Fibroblast of skin of right quadriceps (primary cell): ENCODE measurements at places on chromosomes 2 and 18.

DNA sequence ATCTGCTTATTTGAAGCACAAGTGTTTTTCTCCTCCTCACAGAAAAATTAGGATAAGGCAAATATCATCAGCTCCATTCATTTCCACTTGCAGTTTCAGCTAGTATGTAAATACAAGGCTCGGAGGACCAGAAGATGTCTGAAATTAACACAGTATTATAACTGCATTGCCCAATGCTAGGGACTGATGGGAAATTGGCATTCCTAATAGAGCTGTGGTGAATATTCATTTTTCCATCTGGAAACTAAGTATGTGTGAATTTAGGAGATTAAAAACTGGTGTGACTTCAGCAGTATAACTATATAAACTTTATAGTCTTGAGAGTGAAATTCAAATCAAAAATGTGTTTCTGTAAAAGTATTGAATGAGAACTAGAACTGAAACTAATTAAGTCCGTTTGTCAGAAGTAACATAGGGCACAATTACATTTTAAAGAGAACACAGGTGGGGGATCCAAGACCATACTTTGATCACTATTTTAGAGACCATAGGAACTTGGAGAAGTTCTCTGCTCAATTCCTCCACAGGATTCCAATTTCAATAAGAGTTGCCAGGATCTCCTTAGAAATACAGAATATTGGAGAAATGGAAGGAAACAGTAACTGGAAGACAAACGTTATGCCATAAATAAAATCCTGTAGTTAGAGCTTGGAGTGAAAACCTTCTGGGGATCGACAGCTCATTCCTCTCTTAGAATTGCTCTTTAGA lies 12.1 kb upstream of the ITGA6 start:
- DNase-seq: no peak

DNA sequence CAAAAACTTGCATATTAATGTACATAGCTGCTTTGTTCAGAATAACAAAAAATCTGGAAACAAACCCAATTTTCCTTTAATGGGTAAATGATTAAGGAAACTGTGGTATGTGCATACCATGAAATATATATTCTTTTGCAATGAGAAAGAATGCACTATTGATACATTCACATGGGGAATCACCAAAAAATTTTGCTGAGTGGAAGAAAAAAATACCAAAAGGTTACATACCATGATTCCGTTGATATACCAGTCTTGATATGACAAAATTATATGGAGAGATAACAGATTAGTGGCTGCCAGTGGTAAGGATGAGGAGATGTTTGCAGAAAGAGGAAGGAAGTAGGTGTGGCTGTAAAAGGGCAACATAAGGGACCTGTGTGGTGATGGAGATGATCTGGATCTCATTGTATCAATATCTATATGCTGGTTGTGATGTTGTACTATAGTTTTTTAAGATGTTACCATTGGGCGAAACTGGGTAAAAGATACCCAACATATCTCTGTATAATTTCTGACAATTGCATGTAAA lies 54.6 kb upstream of the BCL2L11 start:
- no peak for DNase-seq

GRCh38 chr18:70781860-70782453 lies 493.1 kb downstream of the SOCS6 start:
- peak; percentile 31 for DNase-seq

- no peak for DNase-seq
These were observed 60.7 kb downstream of the PRELID3A start for GRCh38 chr18:12468445-12468844.

GRCh38 chr2:237219826-237220225 lies 134.1 kb downstream of the COPS8 start:
- DNase-seq: no peak

DNA sequence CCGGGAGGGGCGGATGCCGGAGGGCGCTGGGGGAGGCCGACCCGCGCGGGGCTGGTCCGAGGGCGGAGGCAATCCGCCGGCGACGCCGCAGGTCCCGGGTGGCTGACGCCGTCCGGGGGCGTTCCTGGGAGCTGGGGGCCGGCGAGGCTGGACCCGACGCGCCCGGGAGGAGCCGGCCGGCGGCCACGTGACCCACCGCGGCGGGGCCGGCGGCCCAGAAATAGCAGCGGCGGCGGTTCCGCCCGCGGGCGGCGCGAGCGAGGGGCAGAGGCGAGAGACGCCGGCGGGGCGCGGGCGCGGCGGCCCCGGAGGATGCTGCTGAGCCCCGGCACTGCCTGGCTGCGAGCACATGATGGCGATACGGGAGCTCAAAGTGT lies at the start of gene RAB31:
RAB31 (plus strand) TSS at position 245 of the 377 bp plus-strand sequence; CDS start at position 350, 105 bp downstream.
- peak; percentile 83 for DNase-seq

DNA sequence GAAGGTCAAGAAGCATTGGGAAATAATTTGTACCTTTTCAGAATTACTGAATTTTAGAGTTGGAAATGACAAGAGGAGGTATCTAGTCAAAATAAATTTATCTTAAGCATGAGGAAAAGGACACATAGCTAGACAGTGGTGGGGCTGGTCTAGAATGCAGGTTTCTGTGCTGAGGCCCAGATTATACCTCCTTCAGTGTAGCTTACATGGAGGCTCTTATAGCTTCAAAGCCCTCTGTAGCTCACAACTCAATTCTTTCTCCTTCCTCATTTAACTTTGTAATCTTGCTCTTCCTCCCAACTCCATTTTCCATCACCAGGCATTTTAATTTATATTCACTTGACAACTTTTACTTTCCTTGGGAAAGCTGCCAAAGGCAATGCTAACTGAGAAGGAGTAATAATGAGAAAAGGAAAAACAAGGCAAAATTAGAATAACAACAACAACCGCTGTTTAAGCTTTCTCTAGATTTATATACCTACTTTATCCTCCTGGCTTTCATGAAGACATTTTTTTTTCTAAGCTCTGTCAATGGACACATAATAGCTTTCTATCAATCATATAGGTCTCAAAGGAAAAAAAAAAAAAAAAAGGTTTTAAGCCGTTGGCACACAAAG lies 58.5 kb downstream of the CLHC1 start:
- no peak for DNase-seq

DNA sequence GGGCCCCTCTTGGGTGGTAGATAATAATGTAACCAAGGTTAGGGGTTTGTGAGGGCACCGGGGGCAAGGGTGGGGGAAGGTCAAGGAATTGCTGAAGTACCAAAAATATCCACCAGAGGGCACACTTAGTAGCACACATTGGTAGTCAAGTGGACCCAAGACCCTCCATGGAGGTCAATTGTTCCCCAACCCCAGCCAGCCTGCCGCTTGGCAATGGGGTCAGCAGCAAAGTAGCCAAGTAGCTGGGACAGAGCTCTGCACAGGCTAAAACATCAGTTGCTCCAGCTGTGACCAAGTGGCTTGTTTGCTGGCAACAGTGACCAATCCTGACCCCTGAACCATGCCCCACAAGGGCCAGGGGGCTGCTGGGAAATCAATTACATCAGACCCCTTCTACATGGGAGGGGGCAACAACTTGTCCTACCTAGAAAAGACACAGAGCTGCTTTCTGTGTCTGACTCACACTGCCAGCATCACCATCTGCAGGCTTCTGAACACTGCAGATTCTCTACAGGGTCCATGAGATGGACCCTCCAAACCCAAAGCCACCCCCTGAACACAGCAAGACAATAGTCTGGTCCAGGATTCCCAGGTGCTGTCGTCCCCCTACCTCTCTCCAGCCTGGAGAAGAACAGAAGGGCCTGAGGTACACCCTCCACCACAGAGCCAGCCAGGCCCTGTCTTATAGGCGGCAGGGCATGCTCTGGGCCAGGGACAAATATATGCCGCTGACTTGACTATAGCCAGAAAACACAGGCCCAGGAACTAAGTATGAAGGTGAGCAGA lies 76.0 kb downstream of the EMX1 start:
- DNase-seq: peak; percentile 21

DNA sequence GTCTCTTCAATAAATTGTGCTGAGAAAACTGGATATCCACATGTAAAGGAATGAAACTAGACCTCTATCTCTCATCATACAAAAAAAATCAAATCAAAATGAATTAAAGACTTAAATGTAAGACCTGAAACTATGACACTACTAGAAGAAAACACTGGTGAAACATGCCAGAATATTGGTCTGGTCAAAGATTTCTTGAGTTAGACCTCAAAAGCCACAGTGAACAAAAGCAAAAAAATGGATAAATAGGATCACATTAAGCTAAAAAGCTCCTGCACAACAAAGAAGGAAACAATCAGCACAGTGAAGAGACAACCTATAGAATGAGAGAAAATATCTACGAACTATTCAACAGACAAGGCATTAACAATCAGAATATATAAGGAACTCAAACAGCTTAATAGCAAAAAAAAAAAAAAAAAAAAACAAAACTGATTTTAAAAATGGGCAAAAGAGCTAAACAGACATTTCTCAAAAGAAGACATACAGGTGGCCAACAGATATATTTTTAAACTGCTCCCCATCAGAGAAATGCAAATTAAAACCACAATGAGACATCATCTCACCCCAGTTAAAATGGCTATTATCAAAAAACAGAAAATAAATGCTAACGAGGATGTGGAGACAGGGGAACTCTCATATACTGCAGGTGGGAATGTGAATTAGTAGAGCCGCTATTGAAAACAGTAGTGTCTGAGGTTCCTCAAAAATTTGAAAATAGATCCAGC lies 66.3 kb downstream of the NCKAP1 start:
- DNase-seq: no peak

- peak; percentile 21 for DNase-seq
These were observed 72.9 kb upstream of the PARD3B start for GRCh38 chr2:204472375-204472774.
